Right forelimb (tissue), 1 donor: ENCODE measurements at places on chromosomes 3 and 15.

- no peak for DNase-seq
Observed at GRCh38 chr15:99076109-99076508, 28.8 kb upstream of the SYNM start.

DNA sequence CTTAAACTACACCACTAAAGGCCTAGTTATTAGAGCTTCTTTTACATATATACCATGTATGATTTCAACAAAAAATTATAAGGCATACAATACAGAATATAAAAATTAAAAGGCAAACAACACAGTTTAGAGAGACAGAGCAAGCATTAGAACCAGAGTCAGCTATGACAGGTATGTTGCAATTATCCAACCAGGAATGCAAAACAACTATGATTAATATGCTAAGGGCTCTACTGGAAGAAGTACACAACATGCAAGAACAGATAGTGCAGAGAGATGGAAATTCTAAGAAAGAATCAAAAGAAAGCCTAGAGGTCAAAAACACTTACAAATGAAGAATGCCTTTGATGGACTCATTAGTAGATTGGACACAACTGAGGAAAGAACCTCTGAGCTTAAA, 39.6 kb downstream of the CCDC54 start:
- no peak for DNase-seq

DNA sequence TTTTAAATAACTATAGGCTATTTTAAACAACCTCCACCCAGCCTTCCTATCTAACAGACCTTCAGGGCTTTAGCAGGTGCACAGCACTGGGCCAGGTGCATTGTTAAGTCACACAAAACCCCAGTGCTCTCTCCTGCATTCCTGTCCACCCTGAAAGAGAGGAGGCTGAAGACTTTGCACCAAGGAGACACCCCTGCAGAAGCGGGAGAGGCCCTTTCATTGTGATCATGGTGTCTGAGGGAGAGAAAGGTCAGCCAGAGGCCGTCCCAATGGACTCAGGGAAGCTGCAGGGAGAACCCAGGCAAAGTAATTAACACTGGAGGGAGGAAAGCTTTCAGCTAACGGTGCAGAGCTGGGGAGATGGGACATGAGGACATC, 5.2 kb downstream of the LRIG1 start:
- DNase-seq, result peak; percentile 34

DNA sequence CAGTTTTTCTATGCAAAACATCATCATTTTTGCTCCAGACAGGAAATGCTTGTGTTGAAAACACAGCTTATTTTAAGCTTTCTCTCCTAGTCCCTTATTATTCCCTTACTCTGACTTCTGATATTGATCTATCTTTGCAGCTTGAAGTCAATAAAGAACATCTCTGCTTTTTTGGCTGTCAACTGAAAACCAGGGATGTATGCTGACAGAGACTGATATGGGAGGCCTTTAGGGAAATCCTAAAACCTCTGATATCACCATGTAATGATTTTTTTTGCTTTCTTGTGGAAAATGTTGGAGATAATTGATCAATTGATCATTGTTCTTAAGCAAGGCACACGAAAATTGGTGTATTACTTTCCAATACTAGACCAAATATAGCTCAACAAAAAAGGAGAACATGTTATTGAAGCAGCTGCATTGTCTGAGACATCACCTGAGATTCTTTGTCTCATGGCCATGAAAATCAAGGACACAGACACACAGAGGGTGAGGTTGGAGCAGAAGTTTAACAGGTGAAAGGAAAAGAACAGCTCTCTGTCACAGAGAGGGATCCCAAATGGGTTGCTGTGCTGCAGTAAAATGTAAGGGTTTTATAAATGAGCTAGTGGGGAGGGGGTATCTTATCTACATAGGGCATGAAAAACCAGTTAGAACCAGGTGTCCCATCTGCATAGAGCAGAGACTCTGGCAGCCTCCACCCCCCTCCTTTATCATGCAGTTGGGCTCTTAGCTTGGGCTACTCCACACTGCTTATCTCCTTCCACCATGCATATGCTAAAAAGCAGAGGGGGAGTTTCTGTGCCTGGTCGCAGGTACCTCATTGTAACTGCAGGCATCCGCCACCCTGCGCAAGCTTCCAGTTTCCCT, 17.0 kb upstream of the SENP7 start:
- DNase-seq, result no peak

GRCh38 chr3:185696039-185696438, 109.9 kb downstream of the SENP2 start:
- no peak for DNase-seq

GRCh38 chr15:38208779-38209178, 43.9 kb upstream of the SPRED1 start:
- DNase-seq, result no peak

GRCh38 chr3:162742159-162742717, 1245.6 kb downstream of the OTOL1 start:
- no peak for DNase-seq

DNA sequence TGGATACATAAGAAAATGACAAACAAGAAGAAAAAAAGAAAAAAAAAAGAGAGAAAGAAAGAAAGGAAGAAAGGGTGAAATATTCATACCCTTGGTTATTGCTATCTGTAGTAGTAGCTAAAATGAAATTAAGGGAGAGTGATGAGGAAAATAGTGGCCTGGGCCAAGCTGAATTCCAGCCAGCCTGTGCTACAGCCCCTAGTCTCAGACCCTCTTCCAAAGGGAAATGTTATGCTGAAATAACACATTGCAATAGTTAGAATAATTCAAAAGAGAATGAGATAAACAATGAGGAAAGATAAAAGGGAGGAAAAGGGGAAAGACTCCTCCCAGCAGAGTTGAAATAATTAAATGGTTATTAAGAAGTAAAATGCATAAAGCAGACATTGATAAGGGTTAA, 268.4 kb upstream of the ROBO1 start:
- no peak for DNase-seq

DNA sequence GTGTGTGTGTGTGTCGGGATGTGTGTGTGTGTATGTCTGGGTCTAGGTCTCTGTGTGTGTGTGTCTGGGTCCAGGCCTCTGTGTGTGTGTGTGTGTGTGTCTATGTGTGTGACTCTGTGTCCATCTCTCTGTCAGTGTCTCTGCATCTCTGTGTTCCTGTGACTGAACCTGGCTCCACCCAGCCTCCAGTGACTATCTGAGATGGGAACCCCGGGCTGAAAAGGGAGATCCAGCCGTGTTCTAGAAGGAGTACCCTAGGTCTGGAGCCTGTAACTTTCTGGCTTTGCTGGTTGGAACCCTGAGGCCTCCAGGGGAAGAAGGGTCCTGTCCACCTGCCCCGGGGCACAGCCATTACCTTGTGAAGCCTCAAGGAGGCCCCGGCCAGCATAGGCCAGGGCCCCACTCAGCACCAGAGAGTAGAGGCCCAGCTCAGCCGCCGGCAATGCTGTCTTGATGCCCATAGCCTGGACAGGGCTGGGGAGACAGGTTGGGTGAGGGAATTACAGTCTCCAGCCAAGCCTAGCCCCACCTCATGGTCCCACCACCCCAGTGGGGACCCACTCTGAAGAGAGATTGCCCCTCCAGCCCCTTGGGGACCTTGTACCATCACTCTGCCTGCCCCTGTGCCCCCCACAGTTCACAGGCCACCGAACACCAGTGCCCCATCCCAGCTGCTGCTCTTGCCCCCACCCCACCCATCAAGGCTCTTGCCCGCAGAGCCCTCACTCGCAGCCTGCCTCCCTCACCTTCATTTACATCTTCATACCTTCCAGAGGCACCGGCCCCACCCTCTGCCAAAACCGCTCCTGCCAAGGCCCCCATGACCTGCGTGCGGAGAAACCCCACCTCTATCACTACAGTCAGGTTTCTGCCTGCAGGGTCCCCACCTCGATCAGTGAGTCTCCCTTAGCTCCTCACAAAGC, 2.0 kb downstream of the HHATL start:
- no peak for DNase-seq
